ENCODE measurements at places on chromosomes 6 and 20.

DNA sequence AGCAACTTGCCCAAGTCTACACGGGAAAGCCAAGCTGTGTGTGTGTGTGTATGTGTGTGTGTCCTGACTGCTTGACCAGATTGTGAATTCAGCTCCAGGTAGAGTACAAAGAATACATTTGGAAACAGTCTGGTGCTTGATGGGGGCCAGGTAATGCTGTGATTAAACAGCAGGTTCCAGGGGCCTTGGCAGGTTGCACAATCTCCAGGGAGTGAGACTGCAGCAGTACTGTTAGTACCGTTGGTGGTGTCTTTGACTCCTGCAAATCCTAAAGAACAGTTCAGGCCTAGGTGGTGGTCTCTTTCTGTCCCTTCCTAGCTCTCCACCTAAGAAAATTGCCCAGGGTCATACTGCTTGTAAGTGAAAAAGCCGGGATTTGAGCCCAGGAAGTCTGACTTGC is 11.2 kb upstream of the PSMF1 start:
- no peak for DNase-seq

GRCh38 chr6:110448846-110449540 is 27.4 kb downstream of the SLC22A16 start:
- DNase-seq = no peak

GRCh38 chr6:170524172-170524502 is 29.0 kb downstream of the PSMB1 start:
- peak; percentile 19 for DNase-seq

GRCh38 chr6:48775157-48775556 is 664.2 kb upstream of the PTCHD4 start:
- DNase-seq = no peak

- no peak for DNase-seq
Measured at GRCh38 chr6:154592199-154592860, 81.8 kb upstream of the CNKSR3 start.

DNA sequence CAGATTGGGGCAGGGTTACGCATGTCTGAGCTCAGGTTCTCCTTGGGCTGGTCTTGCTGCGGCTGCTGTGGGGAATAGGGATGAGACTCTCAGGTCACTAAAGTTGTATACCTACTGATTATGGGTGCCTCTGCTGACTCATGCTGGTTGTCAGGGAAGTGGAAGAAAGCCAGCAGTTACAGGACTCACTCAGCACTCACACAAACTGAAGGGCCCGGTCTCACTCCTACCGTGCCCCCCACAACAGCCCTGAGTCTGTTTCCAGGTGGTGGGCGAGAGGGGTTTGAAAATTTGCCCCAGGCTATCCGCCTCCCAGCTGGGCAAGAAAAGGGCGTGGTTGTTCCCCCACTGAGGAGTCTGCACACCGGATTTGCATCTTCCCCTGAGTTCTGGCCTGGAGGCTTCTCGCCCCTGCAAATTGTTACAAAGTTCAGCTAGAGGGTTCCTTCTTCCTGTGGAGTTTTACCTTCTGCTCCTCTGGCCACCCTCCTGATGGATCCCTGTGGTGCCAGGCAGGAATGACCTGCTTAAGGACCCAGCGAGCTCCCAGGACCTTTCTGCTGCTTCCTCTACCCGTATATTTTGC is 659.2 kb downstream of the HDGFL1 start:
- no peak for DNase-seq

DNA sequence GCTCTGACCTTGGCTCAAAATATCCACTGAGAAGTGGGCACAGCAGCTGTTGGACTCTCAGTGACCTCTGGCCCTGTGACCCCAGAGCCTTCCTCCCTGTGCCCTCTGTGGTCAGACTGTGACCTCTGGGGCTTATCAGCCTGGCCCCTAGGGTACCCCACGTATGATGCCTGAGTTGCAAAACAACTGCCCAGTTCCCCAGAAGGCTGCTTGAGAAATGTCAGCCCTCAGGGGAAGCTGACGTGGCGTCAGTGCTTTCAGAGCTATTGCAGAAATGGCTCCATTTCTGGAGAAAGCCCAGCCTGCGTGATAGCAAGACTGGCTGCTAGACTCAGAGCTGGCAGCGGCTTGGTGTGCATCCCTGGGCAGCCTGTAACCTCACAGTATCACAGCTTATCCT is 31.5 kb upstream of the TGM2 start:
- no peak for DNase-seq

GRCh38 chr6:45420083-45420908 is 42.6 kb upstream of the SUPT3H start:
- peak; percentile 3 for DNase-seq

DNA sequence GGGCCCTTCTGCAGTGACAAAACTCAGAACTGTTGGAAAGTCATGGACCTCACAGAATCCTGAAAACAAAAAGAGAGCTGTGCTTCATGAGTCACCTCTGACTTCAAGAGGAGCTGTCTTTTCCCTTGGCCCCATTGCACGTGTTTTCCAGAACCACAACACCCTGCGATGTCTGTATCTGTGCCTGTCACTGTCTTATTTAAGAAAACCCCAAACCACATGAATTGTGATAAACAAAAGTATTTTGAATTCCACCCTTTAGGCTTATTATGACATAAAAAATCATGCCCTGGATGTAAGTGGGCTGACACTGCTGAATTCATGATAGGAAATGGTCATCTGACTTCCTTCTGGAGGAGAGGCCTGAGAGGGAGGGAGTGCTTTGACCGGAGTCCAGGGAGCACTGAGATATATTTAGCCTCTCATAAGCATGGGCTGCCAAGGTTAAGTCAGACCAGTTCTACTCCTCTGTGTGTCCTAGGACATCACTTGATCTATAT is 96.4 kb upstream of the DUSP22 start:
- no peak for DNase-seq

DNA sequence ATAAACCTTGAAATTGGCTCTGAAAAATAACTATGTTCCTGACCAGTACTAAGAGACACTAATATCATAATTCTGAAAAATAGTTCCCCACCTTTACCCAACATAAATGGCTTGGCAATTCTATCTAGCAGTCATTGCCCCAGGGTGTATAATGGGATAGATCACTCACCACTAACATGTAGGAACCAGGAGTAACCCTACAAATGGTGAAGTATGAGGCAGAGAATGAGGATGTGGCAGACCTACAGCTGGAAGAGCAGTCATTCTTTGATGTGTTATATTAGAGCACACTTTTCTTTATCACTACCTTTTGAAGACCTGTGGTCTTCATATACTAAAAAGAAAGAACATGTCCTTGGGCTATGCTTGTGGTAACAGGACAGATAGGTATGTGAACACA is 136.5 kb upstream of the SYNDIG1 start:
- no peak for DNase-seq

DNA sequence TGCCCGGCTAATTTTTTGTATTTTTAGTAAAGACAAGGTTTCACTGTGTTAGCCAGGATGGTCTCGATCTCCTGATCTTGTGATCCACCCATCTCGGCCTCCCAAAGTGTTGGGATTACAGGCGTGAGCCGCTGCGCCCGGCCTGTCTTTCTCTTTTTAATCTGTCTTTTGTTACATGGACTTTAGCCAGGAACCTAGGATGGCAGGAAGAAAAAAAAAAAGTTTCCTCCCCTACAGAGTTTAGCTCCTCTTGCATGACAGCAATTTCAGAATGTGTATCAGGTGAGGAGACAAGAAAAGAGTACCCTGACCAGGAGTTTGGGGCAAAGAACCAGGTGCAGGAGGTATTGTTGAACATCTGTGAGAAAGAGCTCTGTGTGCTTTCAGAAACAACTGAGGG is 21.4 kb upstream of the TXLNB start:
- DNase-seq = no peak

- no peak for DNase-seq
Measured at GRCh38 chr6:5840734-5841390, 165.9 kb downstream of the NRN1 start.

DNA sequence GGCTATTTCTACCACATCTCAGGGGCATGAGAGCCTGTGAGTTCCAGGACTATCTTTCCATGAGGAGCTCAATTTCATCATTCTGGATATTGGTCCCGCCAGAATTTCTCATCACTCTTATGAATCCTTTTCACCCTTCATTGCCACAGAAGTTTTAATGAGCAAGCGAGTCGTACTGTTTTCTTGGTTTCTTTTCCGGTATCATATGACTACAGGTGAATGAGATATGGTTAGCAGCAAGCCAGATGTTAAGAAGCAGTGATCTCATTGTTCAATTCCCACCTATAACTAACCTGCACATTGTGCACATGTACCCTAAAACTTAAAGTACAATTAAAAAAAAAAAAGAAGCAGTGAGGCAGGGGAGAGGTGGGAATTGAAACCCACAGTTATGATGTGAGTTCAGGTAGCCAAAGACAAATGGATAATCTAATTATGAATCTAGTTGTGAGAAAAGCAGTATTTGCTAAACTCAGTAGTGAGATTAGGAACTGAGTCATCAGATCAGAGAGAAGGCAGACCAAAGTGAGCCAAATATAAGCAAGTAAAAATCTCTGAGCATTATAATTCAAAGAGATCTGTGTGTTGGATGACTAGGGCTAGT is 78.0 kb upstream of the ELOVL5 start:
- DNase-seq = no peak

DNA sequence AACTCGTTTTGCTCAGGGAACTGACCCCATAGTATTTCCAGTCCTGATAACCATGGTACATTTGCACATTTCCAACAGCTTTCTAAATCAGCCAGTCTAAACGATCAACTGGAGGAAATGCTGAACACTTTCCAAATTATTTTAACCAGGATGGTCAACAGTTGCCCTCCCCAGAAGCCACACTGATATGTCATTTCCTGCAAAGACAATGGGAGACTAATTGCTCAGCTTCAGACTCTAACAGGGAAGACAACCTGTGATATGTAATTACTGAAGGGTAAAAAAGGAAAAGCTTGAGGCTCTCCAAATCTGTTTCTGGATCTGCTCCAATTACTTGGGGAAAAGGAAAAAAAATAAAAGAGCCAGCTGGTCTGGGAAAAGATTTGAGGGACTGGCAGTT is 88.8 kb downstream of the FYN start:
- DNase-seq = no peak

DNA sequence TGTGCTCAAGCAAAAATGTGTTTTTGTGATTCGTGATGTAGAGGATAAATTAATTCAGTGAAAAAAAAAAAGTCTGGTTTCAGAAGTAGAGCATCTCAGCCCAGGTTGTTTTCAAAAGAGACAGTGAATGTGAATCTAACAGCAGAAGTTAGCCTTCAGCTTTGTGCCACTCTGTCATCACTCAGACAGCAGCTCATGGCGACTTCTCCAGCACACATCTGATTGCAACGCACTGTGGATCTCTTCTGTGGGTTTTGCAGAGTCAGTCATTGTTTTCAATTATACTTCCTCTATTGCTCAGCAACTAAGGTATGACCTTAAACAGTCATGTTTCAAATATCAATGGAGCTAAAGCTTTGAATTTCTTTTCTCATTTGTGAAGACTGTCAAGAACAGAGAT is 335.5 kb upstream of the POU3F2 start:
- DNase-seq = no peak

DNA sequence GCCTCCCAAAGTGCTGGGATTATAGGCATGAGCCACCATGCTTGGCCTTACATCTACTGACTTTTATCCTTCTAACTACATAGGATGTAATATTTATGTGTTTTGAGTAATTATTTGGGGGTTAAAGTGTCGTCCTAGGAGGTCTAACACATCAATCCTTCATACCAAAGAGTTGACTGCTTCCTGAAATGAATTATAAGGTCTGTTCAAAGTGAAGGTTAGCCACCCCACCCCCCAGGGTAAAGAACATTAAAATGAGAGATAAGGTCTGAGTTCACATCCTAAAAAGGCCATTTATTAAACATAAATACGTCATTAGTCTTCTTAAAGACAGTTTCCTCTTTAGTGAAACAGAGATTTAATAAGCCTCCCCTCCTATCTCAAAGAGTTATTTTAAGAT is 33.8 kb downstream of the TNFAIP3 start:
- no peak for DNase-seq

DNA sequence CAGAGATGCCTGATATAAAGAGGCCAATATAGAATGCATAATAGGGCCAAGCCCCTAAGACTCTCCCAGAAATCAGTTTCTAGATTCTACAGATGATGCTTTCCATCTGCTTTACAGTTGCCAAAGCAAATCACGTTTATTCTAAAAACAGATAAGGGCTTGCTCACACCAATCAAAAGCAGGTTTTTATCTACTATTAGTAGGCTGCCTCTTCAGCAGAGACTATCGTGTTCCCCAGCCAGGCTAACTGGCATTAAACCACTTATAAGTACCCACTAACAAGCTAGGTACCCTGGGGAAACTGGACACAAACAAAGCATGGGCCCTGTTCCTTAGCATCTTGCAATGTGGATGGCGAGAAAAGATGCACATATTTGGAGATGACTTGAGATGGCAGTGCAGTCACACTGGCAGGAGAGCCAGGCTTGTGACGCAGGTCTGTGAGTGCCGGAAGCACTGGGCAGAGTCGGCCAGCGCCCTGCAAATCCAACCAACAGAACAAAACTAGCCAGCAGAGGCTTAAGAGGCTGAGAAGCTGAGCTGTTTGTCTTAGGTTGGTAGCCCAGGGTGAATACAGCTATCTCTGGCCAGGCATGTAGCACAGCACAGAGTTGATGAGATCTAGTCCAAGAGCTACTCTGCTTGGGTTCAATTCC is 73.4 kb downstream of the GFOD1 start:
- DNase-seq = no peak

- no peak for DNase-seq
Measured at GRCh38 chr6:44038543-44039065, 88.6 kb downstream of the MRPL14 start.

- no peak for DNase-seq
Measured at GRCh38 chr6:135397172-135397952, 100.2 kb downstream of the AHI1 start.

DNA sequence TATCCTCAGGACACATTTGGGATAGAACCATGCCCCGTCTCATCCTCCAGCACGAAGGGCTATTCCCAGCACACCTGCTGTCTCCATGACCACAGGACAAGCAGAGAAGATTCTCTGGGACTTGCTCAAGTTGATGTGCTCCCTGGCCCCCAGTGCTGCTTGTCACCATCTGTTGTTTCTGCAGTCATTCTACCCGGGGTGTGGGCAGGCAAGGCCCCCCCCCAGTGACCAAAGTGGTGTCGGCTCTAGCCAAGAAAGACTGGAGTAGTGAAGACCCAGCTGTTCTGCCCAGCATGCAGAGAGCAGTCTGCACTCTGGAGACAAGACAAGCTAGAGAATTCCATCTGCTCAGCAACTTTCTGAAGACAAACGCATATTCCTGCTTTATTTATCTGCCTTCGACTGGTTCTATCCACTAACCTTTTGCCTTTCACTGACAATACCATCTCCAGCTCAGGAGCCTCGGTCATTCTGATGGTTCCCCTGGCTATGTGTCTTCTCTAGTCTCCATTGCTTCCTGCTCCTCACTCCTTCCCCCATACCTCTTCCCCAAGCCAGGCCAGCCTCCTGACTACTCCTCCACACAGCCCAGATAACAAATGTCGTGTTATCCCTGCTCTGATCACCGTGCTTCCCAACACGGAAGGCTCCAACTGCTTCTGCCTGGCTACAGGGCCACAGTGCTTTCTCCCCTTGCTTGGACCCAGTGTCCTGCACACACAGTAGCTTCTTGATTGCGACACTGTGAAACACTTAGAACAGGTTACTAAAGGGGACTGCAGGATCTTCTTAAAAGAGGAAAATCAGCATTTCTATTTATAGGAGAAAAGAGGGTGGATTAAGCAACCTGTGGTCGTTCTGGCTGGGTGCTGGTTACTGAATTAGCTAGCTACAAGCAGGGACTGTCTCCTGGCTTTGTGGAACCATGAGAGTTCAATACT is 86.7 kb upstream of the EMILIN3 start:
- no peak for DNase-seq

Data from NCI-H1694 (cell line).